Thymus (tissue), 14 donors: ENCODE measurements at places on chromosomes 3 and 15. TPM values are rescaled to one million over a fixed set of nuclear protein-coding genes. Genes with fewer than 3 reads are reported as not detected.

GRCh38 chr3:42273361-42273760 is 7.4 kb upstream of the CCK start:
- no peak for DNase-seq

GRCh38 chr3:122568755-122569154 is 4.6 kb downstream of the DTX3L start:
- no peak for DNase-seq

DNA sequence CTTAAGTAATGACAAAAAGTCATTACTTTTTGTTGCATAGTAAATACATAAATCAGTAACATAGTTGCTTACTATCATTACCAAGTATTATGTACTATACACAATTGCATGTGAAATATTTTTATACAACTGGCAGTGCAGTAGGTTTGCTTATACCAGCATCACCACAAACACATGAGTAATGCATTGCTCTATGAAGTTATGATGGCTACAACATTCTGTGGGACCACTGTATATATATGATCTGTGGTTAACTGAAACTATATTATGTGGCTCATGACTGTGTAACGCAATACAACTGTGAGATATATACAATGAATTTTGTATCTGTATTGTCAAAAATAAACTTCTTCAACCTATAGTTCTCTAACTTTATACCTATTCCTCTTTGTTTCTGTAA is 113.7 kb upstream of the RBMS3 start:
- DNase-seq: no peak

DNA sequence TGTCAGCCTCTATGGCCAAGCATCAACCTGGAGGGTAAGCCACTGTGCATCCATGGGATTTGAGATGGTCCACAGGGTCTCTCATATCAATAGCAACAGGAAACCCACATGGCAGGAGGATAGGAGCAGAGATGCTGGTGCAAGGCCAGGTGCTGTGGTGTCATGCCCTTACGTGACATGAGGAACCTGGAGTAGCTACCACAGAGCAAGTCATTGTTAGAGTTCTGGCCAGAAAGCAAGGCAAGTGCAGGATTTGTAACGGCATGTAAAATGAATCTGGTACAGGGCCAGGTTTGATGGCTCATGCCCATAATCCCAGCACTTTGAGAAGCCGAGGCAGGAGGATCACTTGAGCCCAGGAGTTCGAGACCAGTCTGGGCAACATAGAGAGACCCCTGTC is 14.8 kb upstream of the ZNF774 start:
- no peak for DNase-seq

GRCh38 chr15:80452166-80452565 is 48.0 kb downstream of the ARNT2 start:
- no peak for DNase-seq

- no peak for DNase-seq
These were observed 5.8 kb downstream of the NLGN1 start for GRCh38 chr3:173403376-173403775.

DNA sequence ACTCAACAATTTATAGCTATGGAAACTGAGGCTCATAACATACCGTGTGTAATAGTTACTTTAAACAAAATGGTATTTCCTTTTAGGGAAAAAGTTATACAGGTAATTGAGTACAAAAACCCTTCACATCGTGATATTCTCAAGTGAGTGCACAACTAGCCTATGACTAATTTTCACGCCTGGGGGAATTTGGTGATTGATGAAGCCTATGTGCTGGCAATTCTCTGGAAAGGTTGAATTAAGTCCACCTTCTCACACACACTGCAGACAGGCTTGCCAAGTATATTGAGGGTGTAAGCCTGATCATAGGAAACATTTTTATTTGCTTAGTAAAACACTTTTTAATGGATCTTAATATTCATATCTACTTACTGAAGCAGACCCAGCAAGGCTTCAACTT is 41.3 kb upstream of the ROBO2 start:
- DNase-seq: no peak

SPTSSB gene
- polyA plus RNA-seq: 3.3 TPM

TNK2 gene
- 101 TPM for polyA plus RNA-seq

DNA sequence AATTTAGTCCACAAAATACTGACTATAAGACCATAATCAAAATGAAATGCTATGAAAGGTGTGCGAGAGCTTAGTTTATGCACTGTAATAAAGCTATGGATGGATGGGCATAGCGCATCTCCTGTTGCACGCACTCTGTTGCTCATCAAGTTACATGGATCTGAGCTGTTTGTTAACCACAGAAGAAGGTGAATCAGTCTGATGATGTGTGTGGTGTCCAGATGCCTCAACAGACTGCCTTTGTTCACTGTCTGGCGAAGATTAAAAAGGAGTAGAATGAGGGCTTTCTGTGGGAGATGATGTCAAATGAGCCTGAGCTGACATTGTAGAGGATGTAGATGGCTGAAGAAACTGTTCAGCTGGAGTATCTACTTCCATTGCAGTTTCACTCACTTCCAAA is 36.1 kb downstream of the NSMCE3 start:
- DNase-seq: no peak

DNA sequence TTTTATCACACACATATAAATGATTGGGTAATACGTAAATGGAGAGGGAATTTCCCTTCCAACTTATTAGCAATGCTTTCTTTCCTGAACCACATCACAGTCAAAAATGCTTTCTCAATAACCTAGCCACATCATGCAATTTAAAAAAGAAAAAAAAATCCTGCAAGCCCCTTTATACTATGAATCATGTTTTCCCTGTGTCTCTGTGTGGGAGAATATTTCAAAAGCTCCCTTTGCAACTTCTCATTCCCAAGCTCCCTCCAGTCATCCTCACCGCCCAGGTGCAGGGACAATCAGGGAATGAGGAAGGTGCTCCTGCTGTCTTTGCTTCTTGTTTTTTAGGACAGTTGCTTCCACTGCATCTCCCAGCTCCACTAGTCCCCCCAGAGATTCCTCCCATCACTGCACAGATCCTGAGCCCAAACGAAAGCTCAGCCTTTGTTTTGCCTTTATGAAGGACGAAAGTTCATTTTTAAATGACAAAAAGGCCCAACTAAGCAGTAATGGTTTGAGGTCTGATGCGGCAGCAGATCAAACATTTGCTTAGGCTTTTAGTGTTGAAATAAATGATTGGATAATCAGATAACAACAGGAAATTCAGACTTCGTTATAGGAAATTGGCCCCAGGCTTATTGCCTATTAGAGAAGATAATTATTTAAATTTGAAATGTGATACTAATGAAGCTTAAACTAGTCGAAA is 47.8 kb upstream of the ADGRG7 start:
- DNase-seq: no peak
